Sigmoid colon (tissue), 7 donors: ENCODE measurements at places on chromosomes 1 and 21.
A peak's percentile ranks its signal among the peaks of the same experiment; 100 is the strongest.

DNA sequence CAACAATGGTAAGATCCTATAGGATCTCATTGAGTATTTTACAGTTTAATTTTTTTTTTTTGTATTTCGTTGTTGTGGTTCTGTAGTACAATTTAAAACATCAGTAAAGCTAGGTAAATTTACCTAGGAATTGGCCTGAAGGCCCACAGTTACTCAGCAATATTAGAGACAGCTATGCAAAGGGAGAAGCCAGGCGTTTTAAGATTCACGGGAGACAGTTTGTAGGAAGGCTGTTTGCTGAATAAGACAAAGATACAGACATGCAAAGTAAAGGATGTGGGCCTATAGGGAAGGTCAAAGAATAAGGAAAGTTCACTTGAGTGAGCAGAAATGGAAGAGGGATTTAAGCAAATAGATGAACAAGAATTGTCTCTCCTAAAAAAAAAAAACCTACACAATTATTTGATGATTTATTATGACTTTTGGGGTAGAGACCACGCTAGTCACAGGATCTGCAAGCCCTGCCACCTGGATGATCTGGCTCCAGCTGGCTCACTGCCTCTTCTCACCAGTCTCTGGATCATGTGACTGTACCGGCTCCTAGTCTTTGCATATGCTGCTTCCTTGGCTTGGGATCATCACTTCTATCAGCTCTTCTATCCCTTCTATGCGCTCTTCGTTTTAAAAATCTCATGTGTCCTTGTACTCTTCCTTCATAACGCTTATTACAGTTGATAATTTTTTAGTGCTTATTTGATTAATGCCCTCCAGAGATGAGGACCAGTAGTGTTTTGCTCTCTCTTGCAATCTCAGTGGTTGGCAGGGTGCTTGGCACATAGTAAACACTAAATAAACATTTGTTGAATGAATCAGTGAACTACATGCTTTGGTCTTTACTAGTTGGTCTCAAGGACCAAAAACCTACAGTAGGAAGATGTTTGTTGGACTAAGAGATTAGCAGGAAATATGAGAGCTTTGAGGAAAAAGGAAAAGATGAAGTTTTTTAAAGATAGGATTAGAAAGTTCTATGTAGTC, 14.1 kb downstream of the DYRK1A start:
- DNase-seq: no peak

GRCh38 chr1:94296018-94296417, 58.6 kb upstream of the ARHGAP29 start:
- peak; percentile 68 for DNase-seq

- DNase-seq: no peak
Observed at GRCh38 chr1:40773748-40774265, 9.8 kb upstream of the KCNQ4 start.

GRCh38 chr21:32584472-32584871, 851 bp downstream of the TCP10L start:
- no peak for DNase-seq
